ENCODE measurements at places on chromosomes 13 and 19.

DNA sequence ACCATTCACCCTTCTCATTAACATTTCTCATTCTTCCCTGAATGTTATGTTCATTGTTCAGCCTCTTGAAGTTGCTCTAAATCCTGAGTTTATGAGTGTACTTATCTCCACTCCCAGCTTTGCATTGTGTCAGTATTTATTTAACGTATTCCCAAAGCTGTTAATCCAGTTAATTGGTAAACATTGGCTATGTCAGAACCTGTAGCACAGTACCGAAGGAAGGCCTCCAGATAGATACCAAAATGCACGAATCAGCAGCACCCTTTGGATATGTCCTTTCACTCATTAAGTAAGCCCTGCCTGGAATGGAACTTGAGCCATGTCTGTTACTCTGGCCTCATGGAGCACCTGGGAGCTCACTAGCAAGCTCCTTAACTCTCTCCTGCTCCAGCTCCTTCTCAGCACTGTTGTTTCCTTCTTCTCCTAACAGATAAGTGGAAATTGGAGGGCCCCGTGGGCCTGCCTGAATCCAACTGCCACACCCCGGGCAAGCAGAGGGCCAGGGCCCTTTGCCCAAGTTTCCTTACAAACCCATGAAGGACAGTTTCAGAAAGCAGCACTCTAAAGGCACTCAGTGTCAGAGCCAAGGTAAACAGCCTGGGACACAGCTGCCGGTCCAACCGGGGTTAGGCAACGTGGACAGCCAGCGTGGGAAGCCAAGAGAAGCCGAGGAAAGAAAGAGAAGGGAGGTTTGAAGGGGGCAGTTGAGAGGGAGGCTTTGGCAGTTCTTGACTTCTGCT, 155.0 kb upstream of the SERP2 start:
- no peak for DNase-seq
- H3K4me3 ChIP-seq, result no peak overlapping the region
- no peaks in the 10 kb centered on the region for H3K4me1 ChIP-seq
- H3K27ac ChIP-seq, result no peak overlapping the region

DNA sequence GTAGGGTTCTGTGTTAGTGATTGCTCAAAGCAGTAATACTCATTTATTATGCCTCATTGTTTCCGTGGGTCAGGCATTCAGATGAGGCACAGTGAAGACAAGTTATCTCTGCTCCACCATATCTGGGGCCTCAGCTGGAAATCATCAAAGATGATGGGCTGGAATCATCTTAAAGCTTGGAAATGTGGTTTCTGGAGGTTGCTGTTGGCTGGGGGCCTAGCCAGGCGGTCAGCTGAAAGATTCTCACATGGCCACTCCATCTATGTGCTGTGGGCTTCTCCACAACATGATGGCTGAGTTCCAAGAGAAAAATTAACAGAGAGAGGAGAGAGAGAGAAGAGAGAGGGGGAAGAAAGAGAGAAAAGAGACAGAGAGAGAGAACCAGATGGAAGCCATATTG, 75.5 kb downstream of the OLFM4 start:
- H3K27me3 ChIP-seq, result no peaks in the 10 kb centered on the region
- H3K4me3 ChIP-seq, result no peak overlapping the region
- DNase-seq, result no peak
- H3K4me1 ChIP-seq, result no peaks in the 10 kb centered on the region
- H3K27ac ChIP-seq, result no peak overlapping the region

DNA sequence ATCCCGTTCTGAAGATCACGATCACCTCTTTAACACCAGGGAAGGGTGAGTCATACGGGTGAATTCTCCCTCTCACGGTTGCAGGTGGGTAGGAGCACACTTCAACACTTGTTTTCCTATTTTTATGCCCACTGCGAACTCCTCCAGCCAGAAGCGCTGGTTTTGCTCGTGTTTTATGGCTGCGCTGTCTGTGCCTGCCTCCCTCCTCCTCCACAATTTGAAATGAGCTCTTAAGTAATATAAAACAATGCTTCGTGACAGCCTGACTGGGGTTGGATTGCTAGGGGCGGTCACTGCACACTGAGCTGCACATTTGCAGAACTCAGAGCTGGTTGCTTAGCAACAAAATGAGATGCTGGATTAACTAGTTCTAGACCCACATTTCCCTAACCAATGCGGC, 12.9 kb downstream of the CCDC70 start:
- H3K27me3 ChIP-seq, result no peaks in the 10 kb centered on the region
- no peak overlapping the region for H3K4me3 ChIP-seq
- no peak overlapping the region for H3K27ac ChIP-seq
- no peaks in the 10 kb centered on the region for H3K36me3 ChIP-seq
- H3K4me1 ChIP-seq, result no peaks in the 10 kb centered on the region

DNA sequence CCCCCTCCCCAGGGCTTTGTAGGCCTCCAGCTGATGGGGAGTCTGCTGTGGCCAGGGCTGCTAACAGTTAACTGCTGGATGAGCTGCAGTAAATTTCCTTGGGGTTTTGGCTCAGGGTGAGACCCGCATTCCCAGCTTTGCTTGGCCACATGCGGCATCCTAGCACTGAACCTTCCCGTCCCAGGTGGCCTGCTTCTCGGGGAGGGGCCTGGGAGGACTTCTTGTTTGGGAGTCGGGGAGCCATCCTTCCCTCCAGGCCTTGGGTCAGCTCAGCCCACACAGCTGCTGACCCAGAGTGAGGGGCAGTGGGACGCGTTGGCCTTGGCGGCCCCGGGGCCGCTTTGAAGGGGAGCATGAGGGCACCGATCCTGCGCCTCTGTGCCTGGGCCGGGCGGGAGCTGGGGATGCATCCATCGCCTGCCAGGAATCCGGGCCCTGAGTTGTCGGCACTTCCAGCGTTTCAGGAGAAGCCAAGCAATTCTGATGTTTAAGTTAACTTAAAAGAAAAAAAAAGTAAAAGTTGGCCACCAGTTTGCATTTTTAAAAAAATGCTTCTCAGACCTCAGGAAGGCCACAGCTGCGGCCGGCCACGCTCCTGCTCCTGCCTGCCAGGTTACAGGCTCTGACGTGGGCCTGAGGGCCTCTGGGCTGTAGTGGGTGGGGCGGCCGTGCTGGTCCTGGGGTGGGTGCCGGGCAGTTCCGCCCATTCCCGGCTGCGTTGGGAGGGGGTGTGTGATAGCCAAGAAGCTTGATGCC, 27.7 kb downstream of the CRTC1 start:
- H3K4me1 ChIP-seq, result peaks cover 2% of the 10 kb centered on the region
- peaks cover 13% of the 10 kb centered on the region for H3K36me3 ChIP-seq
- no peak overlapping the region for H3K27ac ChIP-seq
- no peak overlapping the region for H3K4me3 ChIP-seq
- DNase-seq, result no peak
- H3K27me3 ChIP-seq, result no peaks in the 10 kb centered on the region

DNA sequence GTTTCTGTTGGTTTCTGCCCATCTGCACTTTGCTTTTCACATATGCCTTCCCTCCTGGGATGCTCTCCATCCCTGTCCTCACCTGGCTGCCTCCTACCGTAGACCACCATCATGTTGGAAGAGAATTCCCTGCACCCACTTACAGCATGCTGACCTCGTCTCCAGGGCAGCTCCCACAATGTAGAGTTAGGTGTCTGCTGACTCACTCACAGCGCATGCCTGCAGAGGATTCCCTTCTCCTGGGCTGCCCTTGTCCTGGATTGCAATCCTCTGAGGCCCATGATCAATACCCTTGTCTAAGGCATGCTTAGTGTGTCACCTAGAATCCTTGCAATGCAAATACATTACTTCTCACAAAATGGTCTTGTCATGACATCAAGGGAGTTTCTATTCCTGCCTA, 43.6 kb downstream of the STOML3 start:
- H3K27ac ChIP-seq, result no peak overlapping the region
- H3K4me3 ChIP-seq, result no peak overlapping the region
- DNase-seq, result no peak
- H3K36me3 ChIP-seq, result no peaks in the 10 kb centered on the region

- no peak overlapping the region for H3K27ac ChIP-seq
- H3K36me3 ChIP-seq, result no peaks in the 10 kb centered on the region
- H3K27me3 ChIP-seq, result peaks cover 19% of the 10 kb centered on the region
- H3K4me3 ChIP-seq, result no peak overlapping the region
Observed at GRCh38 chr13:113005997-113006396, 37.0 kb downstream of the MCF2L start.

GRCh38 chr13:84132491-84132890, 250.2 kb upstream of the SLITRK1 start:
- peaks cover 2% of the 10 kb centered on the region for H3K27me3 ChIP-seq
- no peak overlapping the region for H3K27ac ChIP-seq
- peaks cover 8% of the 10 kb centered on the region for H3K4me1 ChIP-seq
- H3K4me3 ChIP-seq, result no peak overlapping the region
- H3K36me3 ChIP-seq, result no peaks in the 10 kb centered on the region

GRCh38 chr13:105979131-105980011, 556.1 kb downstream of the EFNB2 start:
- no peak overlapping the region for H3K4me3 ChIP-seq
- no peaks in the 10 kb centered on the region for H3K36me3 ChIP-seq
- no peaks in the 10 kb centered on the region for H3K4me1 ChIP-seq
- no peak overlapping the region for H3K27ac ChIP-seq
- H3K27me3 ChIP-seq, result no peaks in the 10 kb centered on the region
- no peak for DNase-seq

DNA sequence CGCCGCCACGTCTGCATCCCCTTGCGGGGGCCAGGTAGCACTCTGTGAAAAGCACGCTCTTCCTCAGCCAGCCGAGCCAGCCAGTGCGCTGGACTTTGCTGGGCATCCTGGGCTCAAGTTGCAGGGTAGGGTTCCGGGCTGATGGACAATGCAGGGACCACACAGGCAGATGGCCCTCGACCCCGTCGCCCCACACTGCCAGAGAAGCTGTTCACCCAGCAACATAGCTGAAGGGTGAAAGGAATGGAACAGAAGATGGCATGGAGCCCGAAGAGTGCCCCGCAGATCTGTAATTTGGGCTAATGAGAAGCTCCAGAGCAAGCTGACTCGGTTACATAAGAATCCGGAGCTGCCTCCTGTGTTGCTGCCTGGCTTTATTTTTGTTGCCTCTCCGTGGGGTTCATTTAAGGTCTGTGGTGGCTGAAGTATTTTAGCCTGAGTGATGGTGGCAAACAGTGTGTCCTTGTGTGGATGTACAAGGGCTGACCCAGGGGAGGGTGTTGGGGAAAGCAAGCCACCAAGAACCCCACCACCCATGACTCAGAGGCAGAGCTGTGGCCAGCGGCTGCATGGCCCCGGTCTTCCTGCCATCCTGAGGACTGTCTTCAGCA, 105.8 kb downstream of the SOX1 start:
- no peak overlapping the region for H3K4me3 ChIP-seq
- H3K4me1 ChIP-seq, result no peaks in the 10 kb centered on the region
- peaks cover 19% of the 10 kb centered on the region for H3K27me3 ChIP-seq
- H3K36me3 ChIP-seq, result no peaks in the 10 kb centered on the region
- no peak for DNase-seq
- H3K27ac ChIP-seq, result no peak overlapping the region

GRCh38 chr13:109790942-109791605, 4.7 kb upstream of the IRS2 start:
- peak; percentile 40 for DNase-seq
- H3K4me3 ChIP-seq, result no peak overlapping the region
- H3K27me3 ChIP-seq, result peaks cover 11% of the 10 kb centered on the region
- no peak overlapping the region for H3K27ac ChIP-seq

GRCh38 chr13:39038569-39039030, 344 bp downstream of the NHLRC3 start:
- peak; percentile 17 for DNase-seq
- peak overlapping the region; percentile 93 for H3K4me3 ChIP-seq
- H3K4me1 ChIP-seq, result peaks cover 25% of the 10 kb centered on the region
- H3K36me3 ChIP-seq, result no peaks in the 10 kb centered on the region
- H3K27ac ChIP-seq, result peak overlapping the region; percentile 75
- H3K27me3 ChIP-seq, result no peaks in the 10 kb centered on the region

DNA sequence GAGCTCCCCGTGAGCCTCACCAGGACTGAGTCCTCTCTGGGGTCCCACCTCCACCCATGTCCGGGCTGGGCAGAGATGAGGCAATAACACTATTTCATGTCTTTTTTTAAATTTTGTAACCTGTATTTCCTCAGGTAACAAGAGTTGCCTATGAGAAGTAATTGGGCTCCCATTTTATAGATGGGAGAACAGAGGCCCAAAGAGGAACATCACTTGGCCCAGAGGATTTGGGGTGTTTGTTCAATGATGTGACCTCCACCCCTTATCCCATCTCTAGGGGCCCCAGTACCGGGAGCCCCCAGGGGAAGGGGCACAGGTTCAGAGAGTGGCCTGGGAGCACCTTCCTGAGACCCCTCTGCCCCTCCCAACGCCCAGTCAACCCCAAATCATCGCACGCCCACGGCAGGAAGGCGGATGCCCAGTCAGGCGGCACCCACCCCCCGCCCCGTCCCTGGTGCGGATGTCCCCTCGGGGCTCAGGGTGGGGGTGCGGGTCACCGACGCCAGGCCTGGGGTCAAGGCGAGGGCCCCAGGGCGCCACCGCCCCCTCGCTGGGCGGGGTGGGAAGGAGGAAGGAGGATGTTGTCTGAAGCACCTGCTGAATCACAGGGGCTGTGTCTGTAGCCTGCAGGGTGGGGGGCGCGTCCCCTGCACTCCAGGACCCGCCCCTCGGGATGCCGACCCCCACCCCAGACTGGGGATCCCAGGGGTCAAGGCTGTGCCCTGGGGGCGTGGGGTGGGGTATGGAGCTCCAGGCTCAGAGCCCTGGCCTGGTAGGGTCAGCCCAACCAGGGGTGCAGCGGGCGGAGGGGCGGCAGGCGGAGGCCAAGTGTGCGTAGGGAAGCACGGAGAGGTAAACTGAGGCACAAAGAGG, 9.0 kb upstream of the CIRBP start:
- H3K4me3 ChIP-seq, result peak overlapping the region; percentile 44
- no peak for DNase-seq
- peaks cover 33% of the 10 kb centered on the region for H3K4me1 ChIP-seq

DNA sequence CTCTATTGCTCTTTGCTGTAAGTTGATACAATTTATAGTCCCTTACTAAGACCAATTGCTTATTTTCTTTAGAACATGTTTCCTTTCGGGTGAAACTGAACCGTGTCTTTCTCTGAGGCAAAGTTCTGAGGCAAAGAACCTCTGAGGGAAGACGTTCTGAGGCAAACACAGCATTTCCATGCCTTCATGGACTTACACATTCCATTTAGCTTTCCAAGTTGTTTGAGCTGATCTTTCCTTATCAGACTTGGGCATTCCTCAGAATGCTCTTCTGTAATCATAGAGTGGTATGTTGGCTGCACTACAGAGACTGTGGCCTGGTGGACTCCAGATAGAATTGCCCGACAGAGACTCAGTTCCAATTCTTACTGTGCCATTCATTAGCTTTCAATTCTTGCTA, 579.1 kb downstream of the KCTD12 start:
- H3K36me3 ChIP-seq, result no peaks in the 10 kb centered on the region
- no peak overlapping the region for H3K4me3 ChIP-seq
- no peaks in the 10 kb centered on the region for H3K27me3 ChIP-seq
- no peaks in the 10 kb centered on the region for H3K4me1 ChIP-seq
- no peak overlapping the region for H3K27ac ChIP-seq
- DNase-seq, result no peak

- H3K27ac ChIP-seq, result no peak overlapping the region
- H3K36me3 ChIP-seq, result no peaks in the 10 kb centered on the region
- no peak overlapping the region for H3K4me3 ChIP-seq
- H3K27me3 ChIP-seq, result no peaks in the 10 kb centered on the region
- no peaks in the 10 kb centered on the region for H3K4me1 ChIP-seq
Observed at GRCh38 chr13:101283782-101284181, 132.5 kb downstream of the NALCN start.
